ENCODE measurements at places on chromosomes 12 and 14. TPM values are rescaled to one million over a fixed set of nuclear protein-coding genes. Genes with fewer than 3 reads are reported as not detected.

POTEG gene
- total RNA-seq, result not detected

RAB15 gene
- 4.4 TPM for total RNA-seq

SLC41A2 gene
- total RNA-seq, result 8.1 TPM

- DNase-seq, result no peak
Measured at GRCh38 chr12:106131676-106132075, 7.1 kb downstream of the NUAK1 start.

- no peak for DNase-seq
Measured at GRCh38 chr14:96514694-96515093, 12.5 kb downstream of the PAPOLA start.

DNA sequence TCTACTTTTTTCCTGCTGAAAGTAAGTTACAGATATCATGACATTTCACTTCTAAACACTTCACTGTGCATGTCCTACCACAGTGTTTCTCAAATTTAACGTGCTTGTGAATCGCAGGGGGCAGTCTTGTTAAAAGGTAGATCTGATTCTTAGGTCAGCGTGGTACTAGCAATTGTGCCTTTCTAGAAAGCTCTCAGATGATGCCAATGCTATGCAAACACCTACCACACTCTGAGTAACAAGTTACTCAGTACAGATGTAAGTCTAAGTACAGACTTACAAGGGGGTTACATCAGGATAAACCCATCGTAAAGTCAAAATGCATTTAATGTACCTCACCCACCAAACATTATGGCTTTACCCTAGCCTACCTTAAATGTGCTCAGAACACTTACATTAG, 22.4 kb downstream of the TM7SF3 start:
- no peak for DNase-seq

- DNase-seq, result peak; percentile 53
Measured at GRCh38 chr14:58133739-58134138, 18.3 kb downstream of the ARMH4 start.
